ENCODE measurements at places on chromosomes 6 and 20.

DNA sequence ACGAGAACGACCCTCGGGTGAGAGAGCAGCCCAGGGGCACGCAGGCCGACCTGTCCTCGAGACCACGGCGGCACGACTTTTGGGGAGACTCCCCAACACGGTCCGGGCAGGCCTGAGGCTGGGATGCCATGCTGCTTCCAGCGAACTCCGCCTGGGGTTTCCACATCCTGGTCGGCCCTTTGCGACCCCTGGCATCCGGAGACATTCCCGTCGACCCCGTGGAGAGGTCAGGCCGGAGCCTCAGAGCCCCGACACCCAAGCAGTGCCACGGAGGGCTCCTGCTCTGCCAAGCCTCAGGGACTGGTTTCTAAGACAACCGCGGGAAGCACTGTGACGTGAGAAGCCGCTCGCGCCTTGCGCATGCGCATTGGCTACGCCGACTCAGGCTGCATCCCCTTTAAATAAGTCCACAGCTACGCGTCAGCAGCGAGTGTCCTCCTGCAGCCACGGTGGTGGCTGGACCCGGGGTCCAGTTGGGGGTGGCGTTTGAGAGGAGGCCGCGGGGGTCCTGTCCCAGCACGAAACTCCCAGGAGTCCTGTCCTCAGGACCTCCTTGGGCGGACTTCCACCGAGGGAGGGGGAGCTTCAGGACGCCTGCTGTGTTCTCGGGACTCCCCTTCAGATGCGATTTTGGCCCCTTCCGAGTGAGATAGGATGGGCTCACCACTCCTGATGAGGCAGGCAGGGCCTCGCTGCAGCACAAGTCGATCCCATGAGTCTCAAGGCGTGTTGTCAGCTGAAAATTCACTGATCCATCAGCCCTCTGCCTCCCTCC lies 1089.3 kb upstream of the DEFB115 start:
- no peak for DNase-seq

DNA sequence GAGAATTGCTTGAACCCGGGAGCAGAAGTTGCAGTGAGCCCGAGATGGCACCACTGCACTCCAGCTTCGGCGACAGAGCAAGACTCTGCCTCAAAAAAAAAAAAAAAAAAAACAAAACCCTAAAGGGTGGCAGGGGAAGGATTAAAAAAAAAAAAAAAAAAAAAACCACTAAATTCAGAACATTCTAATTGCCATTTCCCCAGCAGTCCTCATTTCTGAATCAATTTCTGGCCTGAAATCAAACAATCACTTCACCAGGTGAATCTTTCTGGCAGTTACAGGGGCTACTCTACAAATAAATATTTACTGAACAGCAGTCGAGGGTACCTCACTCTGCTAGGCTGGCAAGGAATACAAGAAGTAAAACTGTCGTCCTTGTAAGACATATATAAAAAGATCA lies 1.2 kb downstream of the UQCC1 start:
- no peak for DNase-seq

- no peak for DNase-seq
Measured at GRCh38 chr6:21111093-21111725, 482.3 kb upstream of the SOX4 start.

DNA sequence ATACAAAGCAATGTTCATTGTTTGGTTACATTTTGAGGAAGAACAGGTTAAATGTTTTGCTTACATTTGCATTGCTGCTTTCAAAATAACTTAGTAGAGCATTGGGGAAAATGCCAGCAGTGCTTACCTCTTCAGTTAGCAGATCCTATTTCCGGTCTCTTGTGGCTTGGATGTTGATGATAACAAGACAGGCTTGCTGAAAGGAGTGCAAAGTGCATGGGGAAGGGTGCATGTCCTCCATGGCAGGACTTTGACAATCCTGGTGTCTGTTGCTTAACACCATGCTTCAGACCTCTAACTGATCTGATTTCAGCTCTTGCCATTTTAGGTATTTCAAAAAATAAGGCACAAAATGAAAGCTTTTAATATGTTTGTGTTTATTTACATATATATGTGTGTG lies 21.1 kb downstream of the TPD52L1 start:
- no peak for DNase-seq

Data from stimulated activated CD8-positive, alpha-beta memory T cell treated with anti-CD3 and anti-CD28 coated beads, Interleukin-7, amount 100 ng/mL, for 1 hour (primary cell).